T-helper 1 cell treated with Interleukin-12 subunit alpha and Interleukin-12 subunit beta and Interleukin-4 antibody, amounts not matched to agents 30 ng/mL and 1 ng/mL, for 36 hours (primary cell): ENCODE measurements at places on chromosomes 5 and 9. TPM values are rescaled to one million over a fixed set of nuclear protein-coding genes. Genes with fewer than 3 reads are reported as not detected.

ZCCHC7 gene
- total RNA-seq: 18.3 and 20.7 TPM in 2 replicates

NFIB gene
- total RNA-seq: 0.05 TPM in 1 of 2 replicates, not detected in the other

HTR4 gene
- not detected in 2 replicates for total RNA-seq

PKD2L2 gene
- total RNA-seq: not detected in 2 replicates

PCDHGA2 gene
- total RNA-seq: 0.05 and 0.07 TPM in 2 replicates

TYRP1 gene
- not detected in 2 replicates for total RNA-seq
